ENCODE measurements at places on chromosomes 6 and 20.

- no peak for DNase-seq
These were observed 303.4 kb downstream of the THBS2 start for GRCh38 chr6:168949981-168950857.

GRCh38 chr6:6230286-6230685 lies 90.2 kb downstream of the F13A1 start:
- no peak for DNase-seq

DNA sequence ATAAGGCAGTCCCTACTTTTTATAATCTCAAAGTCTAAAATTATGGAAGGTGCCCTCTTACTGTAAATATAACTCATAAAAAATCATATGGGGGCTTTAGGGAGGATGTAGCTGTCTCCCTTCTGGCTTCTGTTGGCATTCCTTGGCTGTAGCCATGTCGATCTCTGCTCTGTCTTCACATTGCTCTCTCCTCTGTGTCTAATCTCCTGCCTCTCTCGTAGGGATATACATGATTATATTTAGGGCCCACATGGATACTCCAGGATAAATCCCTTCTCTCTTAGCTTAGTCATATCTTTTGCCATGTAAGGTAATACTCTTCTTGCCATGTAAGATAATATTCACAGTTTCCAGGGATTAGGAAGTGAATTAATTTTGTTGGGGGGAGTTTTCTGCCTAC lies 28.6 kb downstream of the CDS2 start:
- no peak for DNase-seq

- DNase-seq, result no peak
These were observed 1.6 kb downstream of the TRDN start for GRCh38 chr6:123635144-123635543.

GRCh38 chr20:49518576-49518975 lies 36.1 kb upstream of the KCNB1 start:
- DNase-seq, result no peak

DNA sequence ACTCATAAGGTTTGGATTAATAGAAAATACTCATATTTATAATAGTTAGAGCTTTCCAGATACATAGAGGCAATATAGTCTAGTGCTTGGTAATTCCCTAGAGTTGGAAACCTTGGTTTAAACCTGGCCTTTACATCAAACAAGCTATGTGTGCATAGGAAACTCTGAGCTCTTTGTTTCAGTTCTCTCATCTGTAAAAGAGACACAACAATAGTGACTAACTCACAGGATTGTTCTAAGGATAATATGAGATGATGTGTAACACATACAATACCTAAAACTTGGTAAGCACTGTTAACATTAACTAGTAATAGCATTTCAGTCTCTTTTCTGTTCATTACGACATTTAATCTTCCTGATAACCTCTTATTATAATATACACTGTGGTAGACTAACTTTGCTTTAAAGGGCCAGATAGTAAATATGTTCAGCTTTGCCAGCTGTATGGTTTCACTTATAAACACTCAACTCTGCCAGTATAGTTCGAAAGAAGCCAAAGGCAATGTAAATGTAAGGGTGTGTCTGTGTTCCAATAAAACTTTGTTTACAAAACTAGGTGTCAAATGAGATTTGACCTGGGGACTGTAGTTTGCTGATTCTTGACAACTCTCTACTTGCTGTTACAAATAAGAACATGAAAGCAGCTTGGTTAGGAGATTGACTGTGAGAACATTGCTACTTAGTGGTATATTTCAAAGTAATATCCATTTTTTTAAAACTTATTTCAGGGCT lies 370.6 kb upstream of the FLRT3 start:
- DNase-seq, result no peak

DNA sequence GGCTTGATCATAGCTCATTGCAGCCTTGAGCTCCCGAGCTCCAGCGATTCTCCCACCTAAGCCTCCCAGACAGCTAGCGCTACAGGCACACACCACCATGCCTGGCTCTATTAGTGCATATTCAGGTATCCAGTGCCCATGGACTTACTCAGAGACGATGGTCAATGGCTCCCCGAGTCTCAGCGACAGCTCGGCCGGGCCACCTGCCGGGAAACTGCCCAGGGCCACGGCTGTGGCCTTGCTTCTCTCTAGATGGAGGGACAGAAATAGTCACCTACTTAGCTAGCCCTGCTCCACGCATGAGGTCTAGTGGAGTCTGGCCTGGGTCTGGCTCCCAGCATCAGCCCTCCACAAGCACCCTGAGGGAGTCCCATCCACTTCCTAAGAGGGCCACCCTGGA lies 11.7 kb downstream of the SLA2 start:
- DNase-seq, result no peak

DNA sequence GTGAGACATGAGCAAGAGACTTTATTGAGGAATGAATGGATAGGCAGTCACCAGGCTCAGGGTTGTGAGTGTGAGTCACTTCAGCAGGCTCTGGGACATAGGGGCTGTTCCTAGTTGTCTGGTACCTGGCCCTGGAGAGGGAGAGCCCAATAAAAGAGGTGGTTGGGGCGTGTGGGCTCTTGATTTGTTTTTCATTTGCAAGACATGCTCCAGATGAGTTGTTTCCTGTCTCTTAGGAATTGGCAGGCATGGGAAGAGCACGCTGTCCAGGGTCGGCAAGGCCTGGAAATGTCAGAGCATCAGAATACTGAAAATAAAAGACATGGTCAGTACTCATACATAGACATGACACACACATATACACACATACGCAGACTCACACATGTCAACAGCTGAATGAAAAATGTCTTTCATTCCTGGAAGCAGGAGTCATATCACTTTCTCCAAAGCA lies 166.3 kb upstream of the SULF2 start:
- DNase-seq, result no peak

- DNase-seq, result no peak
These were observed 661 bp upstream of the PPP1R14C start for GRCh38 chr6:150142097-150142669.

DNA sequence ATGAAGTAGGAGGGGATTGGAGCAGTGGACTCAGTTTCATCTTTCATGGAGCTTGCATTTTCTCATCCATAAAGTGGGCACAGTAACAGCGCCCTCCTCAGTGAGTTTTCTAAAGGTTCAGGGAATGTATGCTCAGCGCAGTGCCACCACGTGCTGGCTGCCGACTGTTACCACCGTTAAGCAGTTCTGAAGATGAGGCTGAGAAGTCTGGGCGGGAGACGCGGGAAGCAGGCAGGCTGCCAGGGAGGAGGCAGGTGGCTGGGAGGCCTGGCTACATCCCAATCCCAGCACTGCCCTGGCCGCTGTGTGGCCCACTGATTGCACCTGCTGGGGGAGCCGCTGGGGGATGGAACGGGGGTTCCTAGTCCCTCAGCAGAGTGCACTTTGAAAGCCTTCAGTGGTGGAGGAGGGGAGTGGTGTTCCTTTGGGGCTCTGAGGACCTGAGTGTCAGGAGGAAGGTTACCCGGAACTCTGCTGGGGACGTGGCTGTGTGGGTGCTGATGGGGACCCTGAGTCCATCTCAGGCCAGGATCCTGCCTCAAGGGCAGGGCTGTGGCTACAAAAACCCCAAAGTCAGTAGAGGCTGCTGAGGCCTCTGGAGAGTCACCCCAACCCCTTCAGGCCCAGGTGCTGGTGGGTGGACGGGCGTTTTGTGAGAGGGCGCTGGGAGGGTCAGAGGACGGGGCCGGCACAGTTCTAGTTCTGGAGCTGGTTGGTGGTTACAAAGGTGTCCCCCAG lies 28.0 kb upstream of the PHACTR3 start:
- no peak for DNase-seq

DNA sequence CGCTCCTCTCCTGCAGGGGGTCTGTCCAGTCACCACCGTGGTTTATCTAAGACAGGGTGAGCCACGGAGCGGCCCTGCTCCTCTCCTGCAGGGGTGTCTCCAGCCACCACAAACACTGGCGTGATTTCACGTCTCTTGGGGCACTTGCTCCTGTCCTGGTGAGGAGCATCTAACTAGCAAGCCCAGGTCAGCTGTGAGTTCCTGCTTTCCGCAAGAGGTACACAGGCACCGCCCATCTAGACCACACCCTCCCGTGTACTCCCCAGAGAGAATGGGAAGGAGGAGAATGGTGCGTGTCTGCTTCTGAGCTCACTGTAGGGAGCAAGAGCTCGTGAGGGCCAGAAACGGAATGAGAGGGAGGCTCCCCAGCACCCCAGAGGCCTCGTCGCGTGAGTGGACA lies 40.7 kb downstream of the DACT2 start:
- DNase-seq, result no peak

- DNase-seq, result no peak
These were observed 459.8 kb upstream of the RUNX2 start for GRCh38 chr6:44868335-44868668.

- DNase-seq, result no peak
These were observed 38.7 kb upstream of the PPP1R3G start for GRCh38 chr6:5046430-5046829.

GRCh38 chr6:56555438-56555872 lies 87.2 kb downstream of the DST start:
- no peak for DNase-seq

GRCh38 chr6:118401325-118401975 lies 146.6 kb upstream of the PLN start:
- no peak for DNase-seq

- DNase-seq, result no peak
These were observed 22.7 kb downstream of the RCAN2 start for GRCh38 chr6:46468403-46469010.

- DNase-seq, result no peak
These were observed 7.7 kb upstream of the TMEM181 start for GRCh38 chr6:158552055-158552795.

DNA sequence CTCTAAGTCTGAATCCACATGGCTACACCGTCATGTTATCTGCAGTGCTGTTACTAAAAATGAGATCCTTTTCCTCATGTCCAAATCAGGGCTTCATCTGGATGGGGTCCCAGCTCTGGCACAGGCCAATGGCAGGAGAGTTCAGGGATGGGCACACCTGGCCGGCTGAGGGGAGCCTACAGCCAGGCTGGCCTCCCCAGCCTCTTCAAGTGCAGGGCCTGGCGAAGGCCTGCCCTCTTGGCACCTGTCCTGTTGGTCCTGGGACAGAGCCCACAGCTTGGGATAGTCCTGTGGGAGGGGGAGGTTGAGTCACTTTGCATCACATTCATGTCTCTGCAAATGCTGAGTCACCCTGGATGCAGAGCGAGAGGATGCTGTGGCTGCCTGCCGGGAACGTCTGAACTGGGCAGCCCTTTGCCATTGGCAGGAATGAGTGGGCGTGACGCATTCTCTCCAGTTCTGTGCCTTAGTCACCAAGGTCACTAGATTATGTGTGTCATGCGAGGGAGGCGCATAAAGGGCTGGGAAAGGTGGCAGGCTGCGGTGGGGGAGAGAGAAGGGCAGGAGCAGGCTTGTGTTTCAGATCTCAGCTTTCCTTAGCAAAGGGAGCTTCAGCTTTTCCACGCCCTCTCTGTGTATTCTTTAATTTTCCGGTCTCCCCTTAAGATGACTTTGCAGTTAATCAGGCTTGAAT lies 223.2 kb upstream of the ECI2 start:
- no peak for DNase-seq

DNA sequence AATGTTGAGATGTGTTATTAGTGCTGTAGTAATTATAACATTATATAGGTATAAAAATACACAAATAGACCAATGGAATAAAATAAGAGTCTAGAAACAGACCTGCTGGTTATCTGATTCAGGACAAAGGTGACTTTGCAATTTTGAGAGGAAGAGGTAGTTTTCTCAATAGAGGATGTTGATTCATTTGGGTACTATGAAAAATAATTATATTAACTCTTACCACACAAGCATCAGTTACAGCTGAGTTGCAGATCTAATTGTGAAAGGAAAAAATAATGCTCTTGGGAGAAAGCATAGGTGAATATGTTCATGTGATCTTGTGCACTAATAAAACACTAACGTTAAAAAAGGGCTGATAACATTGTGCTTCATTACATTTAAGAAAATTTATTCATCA lies 103.0 kb downstream of the BCKDHB start:
- DNase-seq, result no peak

DNA sequence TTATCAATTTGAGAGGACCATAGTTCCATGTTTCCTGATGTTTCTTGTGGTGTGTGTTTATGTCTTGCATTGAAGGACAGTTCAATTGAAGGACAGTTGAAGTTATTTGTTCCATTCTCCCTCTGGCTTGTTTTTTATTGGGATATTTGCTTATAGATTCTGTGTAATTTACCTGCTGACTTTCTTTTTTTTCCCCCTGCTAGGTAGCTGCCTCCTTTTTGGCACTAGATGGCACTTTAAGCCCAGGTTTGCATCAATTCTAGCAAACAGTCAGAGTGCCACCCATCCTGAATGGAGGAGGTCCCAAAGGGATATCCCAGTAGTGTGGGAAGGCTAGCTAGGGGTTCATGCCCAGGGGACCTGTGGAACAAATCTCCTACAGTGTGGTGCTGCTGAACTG lies 78.1 kb downstream of the CFAP61 start:
- no peak for DNase-seq

DNA sequence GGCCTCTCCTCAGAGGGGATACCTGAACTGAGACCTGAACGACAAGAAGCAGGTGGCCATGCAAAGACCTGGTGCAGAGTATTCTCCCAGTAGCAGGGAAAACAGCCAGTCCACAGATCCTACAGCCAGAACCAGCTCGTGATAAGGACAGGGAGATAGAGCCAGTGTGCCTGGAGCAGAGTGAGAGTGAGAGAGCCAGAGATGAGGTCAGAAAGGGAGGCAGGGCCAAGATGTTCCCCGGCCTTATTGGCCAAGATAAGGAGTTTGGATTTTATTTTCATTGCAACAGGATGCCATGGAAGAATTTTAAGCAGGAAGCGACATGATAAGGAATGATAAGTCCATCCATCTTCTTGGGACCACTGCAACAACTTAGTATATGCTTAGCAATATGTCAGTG lies 111.8 kb downstream of the UBE3D start:
- DNase-seq, result no peak

DNA sequence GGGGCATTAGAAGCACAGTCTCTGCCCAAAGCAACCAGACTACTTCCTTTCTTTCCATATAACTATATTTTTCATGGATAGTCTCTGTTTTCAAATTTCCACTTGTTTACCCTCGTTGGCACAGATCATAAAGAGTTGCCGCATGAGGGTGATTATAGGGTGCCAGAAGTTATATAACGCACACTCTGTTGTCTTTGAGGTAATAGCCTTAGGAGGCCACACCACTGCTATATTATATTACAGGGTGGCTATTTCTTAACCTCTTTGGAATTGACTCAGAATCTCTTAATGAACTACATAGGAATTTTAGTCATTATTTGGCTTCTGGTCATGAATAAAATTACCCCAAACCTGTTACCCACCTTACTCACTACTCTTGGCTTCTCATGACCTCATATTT lies 43.7 kb downstream of the KCNQ5 start:
- DNase-seq, result no peak

Measured in activated CD4-positive, alpha-beta T cell treated with anti-CD3 and anti-CD28 coated beads for 1 hour (primary cell).